Cardiac muscle cell (in vitro differentiated cells and primary cell): ENCODE measurements at places on chromosomes 7 and 10. TPM values are rescaled to one million over a fixed set of nuclear protein-coding genes. Genes with fewer than 3 reads are reported as not detected.
A peak's percentile ranks its signal among the peaks of the same experiment; 100 is the strongest.

- peak overlapping the region; percentile 79 for H3K27ac ChIP-seq
- no peaks in the 10 kb centered on the region for H3K36me3 ChIP-seq
- H3K27me3 ChIP-seq, result no peaks in the 10 kb centered on the region
Observed at GRCh38 chr10:33005322-33006301, 47.6 kb upstream of the ITGB1 start.

GRCh38 chr10:9596368-9596920, 1421.2 kb upstream of the CELF2 start:
- H3K27ac ChIP-seq, result no peak overlapping the region
- no peaks in the 10 kb centered on the region for H3K36me3 ChIP-seq
- H3K27me3 ChIP-seq, result no peaks in the 10 kb centered on the region
- DNase-seq, result no peak
- H3K4me1 ChIP-seq, result no peaks in the 10 kb centered on the region

- H3K27ac ChIP-seq, result no peak overlapping the region
- H3K27me3 ChIP-seq, result no peaks in the 10 kb centered on the region
- H3K4me1 ChIP-seq, result peaks cover 5% of the 10 kb centered on the region
Observed at GRCh38 chr10:70066190-70066589, 13.5 kb downstream of the MACROH2A2 start.

- H3K4me1 ChIP-seq, result peaks cover 9% of the 10 kb centered on the region
- no peak overlapping the region for H3K4me3 ChIP-seq
- no peak for DNase-seq
Observed at GRCh38 chr7:71364551-71364950, 232.6 kb downstream of the GALNT17 start.

GRCh38 chr10:31147210-31147608, 115.5 kb upstream of the ZNF438 start:
- DNase-seq, result peak; percentile 47
- peaks cover 17% of the 10 kb centered on the region for H3K4me1 ChIP-seq
- H3K36me3 ChIP-seq, result no peaks in the 10 kb centered on the region
- H3K27me3 ChIP-seq, result no peaks in the 10 kb centered on the region
- no peak overlapping the region for H3K4me3 ChIP-seq

DNA sequence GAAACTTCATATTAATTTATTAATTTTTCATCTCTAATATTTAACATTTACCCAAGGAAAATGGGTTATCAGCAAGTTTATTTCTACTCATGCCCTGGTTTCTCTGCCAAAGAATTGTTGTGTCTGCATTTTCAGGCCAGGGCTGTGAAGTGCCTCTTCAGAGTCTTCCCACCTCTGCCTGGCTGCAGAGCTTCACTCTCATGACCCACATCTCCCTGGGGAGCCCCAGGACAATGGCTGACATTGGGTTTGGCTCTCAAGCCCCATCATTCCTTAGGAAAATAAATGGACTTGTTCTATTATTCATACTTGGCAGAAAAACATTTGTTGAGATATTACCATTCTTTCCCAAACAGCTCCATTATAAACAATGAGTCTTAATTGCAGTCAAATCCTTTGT, 30.3 kb downstream of the CACNA2D1 start:
- DNase-seq, result no peak
- no peak overlapping the region for H3K4me3 ChIP-seq
- no peak overlapping the region for H3K27ac ChIP-seq
- H3K4me1 ChIP-seq, result peaks cover 32% of the 10 kb centered on the region

- H3K36me3 ChIP-seq, result no peaks in the 10 kb centered on the region
- H3K27me3 ChIP-seq, result no peaks in the 10 kb centered on the region
- no peak overlapping the region for H3K27ac ChIP-seq
- H3K4me1 ChIP-seq, result peaks cover 10% of the 10 kb centered on the region
- no peak for DNase-seq
Observed at GRCh38 chr7:39674406-39674805, 51.0 kb downstream of the RALA start.

GRCh38 chr7:103065667-103066066, 8.9 kb downstream of the FBXL13 start:
- no peak overlapping the region for H3K27ac ChIP-seq
- H3K36me3 ChIP-seq, result no peaks in the 10 kb centered on the region

DNA sequence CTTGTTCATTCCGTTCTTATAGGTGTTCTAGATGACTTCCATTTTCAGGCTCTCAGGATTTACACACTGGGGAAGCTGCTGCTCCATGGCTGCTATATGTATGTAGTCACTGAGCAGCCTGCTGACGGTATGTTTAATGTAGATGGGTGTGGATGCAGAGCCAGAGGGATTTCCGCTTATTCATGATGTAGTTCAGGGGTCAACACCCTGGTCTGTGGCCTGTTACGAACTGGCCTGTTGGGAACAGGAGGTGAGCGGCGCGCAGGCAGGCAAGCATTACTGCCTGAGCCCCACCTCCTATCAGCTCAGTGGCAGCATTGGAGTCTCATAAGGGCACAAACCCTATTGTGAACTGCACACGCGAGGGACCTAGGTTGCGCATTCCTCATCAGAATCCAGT, 33.9 kb downstream of the DNAJB6 start:
- H3K27ac ChIP-seq, result no peak overlapping the region
- H3K36me3 ChIP-seq, result peaks cover 55% of the 10 kb centered on the region
- DNase-seq, result no peak
- H3K4me1 ChIP-seq, result no peaks in the 10 kb centered on the region
- H3K27me3 ChIP-seq, result no peaks in the 10 kb centered on the region

NEUROG3 gene
- total RNA-seq, result not detected in 2 replicates

DNA sequence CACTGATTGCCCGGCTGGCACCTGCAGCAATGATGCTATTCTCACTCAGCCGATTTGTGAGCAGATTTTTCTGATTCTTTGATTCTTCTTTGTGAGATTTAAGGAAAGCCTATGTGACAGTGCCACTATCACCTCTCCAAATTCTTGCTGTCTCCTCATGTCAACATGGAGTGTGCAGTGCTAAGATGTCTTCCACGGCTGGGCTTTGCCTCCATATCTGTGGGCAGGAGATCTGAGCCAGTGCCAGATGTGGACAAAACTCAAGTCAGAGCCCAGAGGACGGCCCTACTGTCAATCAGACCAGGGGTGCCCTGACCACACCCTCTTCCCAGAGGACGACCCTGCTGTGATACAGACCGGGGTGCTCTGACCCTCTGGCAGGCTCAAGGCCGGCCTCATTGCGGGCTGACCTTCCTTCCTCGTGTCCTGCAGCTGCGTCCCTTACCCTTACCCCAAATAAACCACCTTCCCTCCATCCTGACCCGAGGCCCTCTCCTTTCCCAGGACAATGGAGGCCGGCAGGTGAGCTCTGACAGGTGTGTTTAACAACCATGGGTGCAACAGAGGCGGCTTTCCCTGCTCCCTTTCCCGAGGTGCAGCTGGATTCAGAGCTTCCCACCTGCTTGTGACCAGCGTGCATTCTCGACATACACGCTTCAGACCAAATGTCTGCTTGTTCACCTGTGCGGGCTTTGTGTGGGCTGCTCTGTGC, 221.4 kb downstream of the ADARB2 start:
- no peaks in the 10 kb centered on the region for H3K27me3 ChIP-seq
- no peak overlapping the region for H3K27ac ChIP-seq
- no peaks in the 10 kb centered on the region for H3K36me3 ChIP-seq
- H3K4me3 ChIP-seq, result no peak overlapping the region
- H3K4me1 ChIP-seq, result no peaks in the 10 kb centered on the region
- no peak for DNase-seq

- peak; percentile 30 for DNase-seq
- no peaks in the 10 kb centered on the region for H3K27me3 ChIP-seq
- H3K4me1 ChIP-seq, result peaks cover 53% of the 10 kb centered on the region
Observed at GRCh38 chr10:67664942-67665341, 31.1 kb downstream of the CTNNA3 start.

SHLD2 gene
- 17.6 and 18.5 TPM in 2 replicates for total RNA-seq

EPHB6 gene
- 11.2 and 27.7 TPM in 2 replicates for total RNA-seq

- no peaks in the 10 kb centered on the region for H3K4me1 ChIP-seq
- no peak overlapping the region for H3K27ac ChIP-seq
Observed at GRCh38 chr7:21256310-21256877, 171.5 kb upstream of the SP4 start.

GRCh38 chr7:86929293-86930109, 130.0 kb downstream of the ELAPOR2 start:
- no peak overlapping the region for H3K4me3 ChIP-seq
- no peak for DNase-seq
- H3K27me3 ChIP-seq, result no peaks in the 10 kb centered on the region
